Right lobe of liver (tissue), 6 donors: ENCODE measurements at places on chromosomes 2 and 18. TPM values are rescaled to one million over a fixed set of nuclear protein-coding genes. Genes with fewer than 3 reads are reported as not detected.

ADCYAP1 gene
- total RNA-seq: not detected

DNA sequence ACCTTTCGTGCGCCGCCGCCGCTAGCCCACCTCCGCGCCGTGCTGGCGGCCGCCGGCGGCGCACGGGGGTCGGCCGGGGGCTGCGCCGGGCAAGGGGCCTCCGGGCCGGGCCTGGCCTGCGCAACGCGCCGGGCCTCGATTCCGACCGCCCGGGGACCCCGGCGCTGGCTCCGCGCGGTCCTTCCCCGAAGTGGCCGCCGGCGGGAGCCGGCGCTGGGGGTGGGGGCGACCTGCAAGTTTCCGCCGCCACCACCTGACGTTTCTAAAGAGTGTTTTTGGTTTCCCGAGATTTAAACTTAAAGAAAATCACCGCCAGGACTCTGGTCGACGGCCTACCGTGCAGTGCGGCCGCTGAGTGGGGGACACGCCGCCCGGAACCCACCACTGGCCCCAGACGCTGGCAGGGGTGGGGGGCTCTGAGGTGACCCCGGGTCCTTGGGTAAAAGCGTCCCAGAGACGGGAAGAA is 3.8 kb upstream of the GATA6 start:
- DNase-seq: no peak

DNA sequence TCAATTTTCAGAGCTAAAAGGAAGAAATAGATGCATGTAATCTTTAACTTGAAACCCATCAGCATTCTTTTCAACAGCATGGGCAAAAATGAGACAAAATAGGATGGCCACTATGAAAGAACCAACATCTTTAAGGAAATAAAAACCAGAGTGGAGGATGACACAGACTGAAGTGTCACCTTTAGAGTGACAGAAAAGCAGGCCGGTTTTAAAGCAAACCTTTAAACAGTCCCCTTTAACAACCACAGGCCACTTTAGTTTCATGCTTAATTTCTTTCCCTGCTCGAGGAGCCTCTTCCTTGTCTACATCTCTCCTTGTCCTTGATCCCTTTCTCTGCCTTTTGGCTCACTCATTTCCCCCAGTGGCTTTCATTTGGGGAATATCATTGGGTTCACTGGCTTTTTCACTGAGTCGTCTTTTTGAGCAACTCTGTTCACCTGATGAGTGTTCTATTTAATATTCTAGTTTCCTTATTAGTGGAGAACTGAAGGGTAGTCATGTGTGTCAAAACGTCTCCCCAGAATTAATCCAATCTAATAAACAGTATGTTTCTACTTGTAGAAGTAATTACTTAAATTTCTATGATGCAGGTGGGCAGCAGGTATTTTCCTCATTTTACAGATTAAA is 72.5 kb downstream of the DOCK10 start:
- DNase-seq: no peak

GRCh38 chr2:160411167-160411566 is 82.4 kb downstream of the RBMS1 start:
- DNase-seq: no peak

CYP26B1 gene
- total RNA-seq: 1.7 TPM

GRCh38 chr2:228771774-228772173 is 499.3 kb downstream of the PID1 start:
- DNase-seq: no peak

GRCh38 chr2:158138255-158138654 is 36.6 kb downstream of the UPP2 start:
- no peak for DNase-seq

MARCHF4 gene
- not detected for total RNA-seq

DNA sequence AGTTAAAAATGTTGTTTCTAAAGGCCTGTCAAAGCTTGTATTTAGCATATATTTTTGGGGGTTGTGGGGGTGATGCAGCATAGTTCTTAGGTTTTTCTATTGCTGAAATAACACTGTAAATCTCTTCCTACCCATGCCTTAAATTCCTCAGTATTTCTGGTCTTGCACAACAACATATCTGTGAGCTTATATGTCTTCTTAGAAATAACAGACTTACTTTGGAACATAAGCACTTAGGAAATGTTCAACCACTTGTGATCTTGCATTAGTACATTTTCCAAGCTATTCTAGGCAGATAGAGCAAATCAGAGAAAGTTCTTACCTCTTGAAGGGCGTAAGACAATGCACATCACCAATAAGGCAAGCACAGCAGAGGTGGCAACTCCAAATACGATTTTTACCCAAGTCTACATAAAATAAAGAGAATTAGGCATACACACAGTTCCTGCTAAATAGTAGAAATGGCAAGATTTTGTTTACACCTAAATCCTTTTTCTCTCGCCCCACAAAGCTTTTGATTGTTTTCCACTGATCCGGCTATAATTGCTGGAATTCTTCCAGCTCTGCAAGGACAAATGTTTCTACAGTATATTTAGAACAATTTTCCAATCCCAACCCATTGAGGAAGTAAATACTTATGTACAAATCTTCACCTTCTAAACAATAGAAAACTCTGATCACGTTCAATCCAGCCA is 512 bp downstream of the FAP start:
- no peak for DNase-seq

DNA sequence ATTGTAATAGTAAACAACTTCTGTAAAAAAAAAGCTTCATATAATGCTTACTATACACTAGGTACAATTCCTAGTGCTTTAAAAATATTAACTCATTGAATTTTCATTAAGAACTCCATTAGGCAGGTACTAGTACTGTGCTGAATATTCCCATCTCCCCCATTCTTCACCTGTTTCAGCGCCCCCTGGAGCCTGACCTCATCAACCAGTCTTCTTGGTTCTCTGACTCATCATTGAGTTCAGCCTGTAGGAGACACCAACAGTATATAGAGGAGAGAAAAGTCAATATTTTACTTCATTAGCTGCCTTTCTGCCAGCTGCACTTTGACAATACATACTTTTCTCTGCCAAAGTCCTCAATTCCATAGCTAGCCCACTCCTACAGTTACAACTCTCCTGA is 1009.9 kb upstream of the KLHL29 start:
- no peak for DNase-seq

ACTG2 gene
- 1.3 TPM for total RNA-seq

MITD1 gene
- total RNA-seq: 10.8 TPM

LHCGR gene
- not detected for total RNA-seq

DNA sequence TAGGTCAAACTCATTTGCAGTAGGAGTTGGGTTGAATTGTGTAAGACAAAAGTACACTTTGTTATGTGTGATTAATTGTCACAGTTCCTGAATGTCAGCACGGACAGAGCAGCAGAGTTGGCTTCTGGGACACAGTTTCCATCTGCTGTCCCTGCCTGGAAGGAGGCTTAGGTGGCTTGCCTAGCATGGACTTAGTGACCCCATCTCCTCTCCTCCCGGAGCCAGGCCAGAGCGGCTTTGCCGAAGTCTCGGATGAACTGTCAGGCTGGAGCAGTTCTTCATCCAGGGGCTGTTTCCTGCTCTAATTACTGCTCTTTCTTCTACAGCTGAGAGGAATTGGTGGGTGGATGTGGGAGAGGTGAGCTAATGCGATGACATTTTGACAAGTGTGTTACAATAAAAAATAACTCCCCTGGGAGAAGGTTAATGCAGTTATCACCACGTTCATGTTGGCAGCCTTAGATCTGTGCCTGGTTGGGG is 102.0 kb downstream of the SH3RF3 start:
- no peak for DNase-seq

BOLA3 gene
- 14.6 TPM for total RNA-seq

DNA sequence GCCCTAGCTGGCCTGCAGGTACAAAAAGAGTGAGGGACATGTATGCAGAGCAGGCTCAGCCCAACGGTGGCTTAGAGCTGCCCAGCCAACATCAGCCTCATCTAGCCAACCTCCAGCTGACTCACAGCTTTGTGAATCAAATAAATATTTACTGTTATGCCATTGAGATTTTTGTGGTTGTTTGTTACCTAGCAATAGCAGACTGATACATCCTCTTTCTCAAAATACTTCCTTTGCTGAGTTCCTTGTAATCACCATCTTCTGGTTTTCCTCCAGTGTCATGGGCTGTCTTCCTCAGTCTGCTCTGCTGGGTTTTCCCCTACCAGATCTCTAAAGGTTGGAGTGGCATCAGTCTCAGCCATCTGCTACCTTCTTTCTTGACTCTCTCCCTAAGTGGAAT is 126.6 kb upstream of the SLC1A4 start:
- DNase-seq: no peak
